ENCODE measurements at places on chromosomes 16 and 17.

DNA sequence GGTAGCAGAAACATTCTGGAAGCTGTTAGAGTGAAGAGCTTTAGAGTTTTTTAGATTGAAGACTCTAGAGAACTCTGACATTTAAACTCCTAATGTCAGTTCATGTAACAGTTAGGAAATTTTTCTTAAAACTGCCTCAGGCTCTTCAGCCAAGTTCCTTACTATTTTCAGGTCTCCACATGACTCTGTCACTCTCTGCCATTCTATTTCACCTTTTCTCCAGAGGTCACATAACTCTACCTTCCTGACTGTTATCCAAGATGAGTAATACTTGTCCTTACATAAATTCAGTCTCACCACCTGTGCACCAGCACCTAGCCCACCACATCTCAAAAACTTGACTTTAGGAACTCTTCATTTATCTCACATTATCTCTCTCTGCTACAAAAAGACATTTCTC, 347.1 kb upstream of the CA10 start:
- no peak for DNase-seq

DNA sequence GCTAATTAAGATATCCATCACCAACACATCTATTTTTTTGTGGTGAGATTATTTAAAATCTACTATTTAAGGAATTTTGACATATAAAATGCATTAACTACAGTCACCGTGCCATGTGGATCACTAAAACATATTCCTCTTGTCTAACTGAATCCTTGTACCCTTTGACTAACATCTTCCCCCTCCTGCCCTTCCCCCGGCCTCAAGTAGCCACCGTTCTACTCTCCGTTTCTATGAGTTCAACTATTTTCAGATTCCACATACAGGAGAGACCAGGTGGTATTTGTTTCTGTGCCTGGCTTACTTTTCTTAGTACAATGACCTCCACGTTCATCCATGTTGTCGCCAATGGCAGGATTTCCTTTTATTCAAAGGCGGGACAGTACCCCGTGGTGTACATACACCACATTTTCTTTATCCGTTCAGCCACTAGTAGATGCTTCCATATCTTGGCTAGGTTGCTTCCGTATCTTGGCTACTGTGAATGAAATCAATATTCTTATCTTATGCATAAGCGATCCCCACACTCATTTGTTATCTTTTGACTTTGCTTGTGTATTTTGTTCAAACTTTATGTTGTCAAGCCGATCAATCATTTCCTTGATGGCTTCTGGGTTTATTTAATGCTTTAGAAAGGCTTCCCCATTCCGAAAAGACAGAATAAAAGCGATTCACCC, 134.7 kb downstream of the KCNJ12 start:
- no peak for DNase-seq

DNA sequence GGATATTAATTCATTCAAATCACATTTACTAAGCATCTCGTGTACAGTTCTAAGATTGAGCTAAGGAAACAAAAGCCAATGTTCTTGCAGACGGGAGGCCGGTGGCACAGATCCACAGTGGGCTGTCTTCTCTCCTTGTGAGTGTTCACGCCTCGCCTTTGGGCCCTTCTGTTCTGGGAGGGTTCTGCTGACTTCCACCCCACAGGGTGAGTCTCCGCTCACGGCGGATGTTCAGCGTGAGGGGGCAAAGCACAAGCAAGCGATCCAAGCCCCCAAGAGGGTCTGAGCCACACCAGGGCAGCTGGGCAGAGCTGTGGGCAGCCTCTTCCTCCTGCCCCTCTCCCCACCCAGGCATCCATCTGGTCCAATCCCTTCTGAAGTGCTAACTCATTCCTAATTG, 84.3 kb upstream of the DOC2B start:
- no peak for DNase-seq

DNA sequence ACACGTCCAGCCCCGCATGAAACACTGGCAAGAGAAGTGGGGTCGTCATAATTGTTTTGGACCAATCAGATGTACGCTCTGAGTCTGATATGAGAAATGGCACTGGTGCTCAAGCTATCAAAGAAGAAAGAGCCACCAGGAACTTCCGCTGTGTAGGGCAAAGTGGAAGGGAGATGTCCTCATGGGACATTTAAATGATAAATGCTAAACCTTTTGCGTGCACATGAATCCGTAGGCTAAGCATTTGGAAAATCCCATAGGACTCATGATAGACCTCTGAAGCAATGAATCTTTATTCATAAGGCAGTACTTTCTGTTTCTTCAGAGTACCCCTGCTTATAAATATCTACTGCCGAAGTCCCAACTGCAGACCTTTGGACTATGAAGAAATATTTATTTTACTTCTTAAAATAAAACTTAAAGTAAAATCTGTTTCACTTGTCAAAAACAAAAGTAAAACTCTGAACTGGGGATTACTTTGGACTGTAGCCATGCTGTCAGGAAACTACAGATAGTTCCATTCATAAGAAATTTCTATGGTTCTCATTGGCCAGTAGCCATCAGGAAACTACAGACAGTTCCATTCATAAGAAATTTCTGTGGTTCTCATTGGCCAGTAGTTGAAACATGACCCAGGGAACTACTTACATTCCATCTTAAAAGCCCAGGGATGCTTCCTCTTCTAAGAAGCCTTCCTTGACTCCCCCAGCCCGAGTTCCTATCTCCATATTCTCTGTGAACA, 335.1 kb downstream of the HS3ST4 start:
- DNase-seq = no peak

GRCh38 chr16:11264155-11264832, 4.8 kb downstream of the TNP2 start:
- DNase-seq = no peak

GRCh38 chr16:56960681-56961281, 969 bp upstream of the CETP start:
- DNase-seq = no peak

DNA sequence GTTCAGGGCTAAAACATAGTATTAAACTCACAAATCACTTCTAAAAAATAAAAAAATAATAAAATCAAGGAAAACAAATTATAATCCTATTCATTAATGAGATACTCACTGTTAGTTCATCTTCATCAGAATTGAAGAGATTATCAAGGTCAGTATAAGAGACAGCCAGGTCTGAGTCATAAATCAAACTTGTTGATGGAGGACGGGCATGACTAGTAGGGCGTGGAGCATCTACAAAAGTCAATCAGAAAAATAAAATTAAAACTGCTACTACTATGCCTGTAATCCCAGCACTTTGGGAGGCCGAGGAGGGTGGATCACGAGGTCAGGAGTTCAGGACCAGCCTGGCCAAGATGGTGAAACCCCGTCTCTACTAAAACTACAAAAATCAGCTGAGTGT, 59.1 kb upstream of the INTS2 start:
- DNase-seq = no peak

Measured in stimulated activated CD8-positive, alpha-beta memory T cell treated with anti-CD3 and anti-CD28 coated beads, Interleukin-7, amount 100 ng/mL, for 1 hour (primary cell).